CD8-positive, alpha-beta memory T cell (primary cell): ENCODE measurements at places on chromosomes 7 and 10.

GRCh38 chr7:41175435-41175834 is 527.5 kb downstream of the INHBA start:
- no peak for DNase-seq

DNA sequence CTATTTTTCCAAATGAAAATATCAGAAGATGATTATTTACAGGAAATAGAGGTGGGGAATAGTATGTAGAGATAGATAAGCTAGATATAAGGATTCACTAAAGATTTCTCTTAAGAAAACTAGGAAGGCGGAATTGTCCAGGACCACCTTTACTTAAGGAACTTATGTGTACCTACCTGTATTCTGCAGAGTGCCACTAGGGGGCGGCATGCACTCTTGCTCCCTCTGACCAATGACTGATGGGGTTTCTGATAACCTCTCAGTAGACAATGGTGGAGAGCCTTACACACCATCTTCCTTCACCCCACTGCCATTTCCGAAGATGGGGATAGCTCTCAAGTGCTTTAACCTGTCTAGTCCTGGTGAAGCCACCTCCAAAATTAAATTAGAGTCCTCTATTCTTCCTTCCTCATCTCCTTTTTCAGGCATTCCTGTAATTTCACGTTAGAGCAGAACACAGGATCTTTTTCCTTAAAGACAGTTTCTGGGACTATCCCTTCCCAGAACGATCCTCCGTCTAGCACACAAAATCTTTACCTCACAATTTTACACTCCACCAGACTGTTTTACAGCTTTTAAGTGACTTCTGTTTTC is 453.1 kb downstream of the SORCS1 start:
- no peak for DNase-seq

DNA sequence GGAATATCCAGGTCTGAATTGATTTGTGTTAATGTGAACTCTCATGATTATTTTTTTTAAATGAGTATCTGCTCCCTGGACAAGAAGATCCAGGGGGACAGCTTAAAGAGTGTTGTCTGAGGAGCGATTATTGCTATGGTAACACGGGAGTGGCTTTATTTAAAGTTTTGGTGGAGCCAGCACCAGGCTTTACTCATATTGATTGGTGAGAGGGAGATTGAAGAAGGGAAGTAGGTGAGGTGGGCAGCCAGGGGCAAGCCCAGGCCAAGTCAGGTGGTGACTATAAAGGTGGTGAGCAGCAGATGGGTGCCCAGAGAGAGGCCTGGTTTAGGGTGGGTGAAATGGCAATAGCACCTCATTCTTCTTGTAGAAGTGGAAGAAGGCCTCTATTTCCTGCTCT is 10.2 kb upstream of the AGR2 start:
- no peak for DNase-seq

GRCh38 chr7:130292682-130293257 is at the start of gene CPA4:
CPA4 (plus strand) TSS chr7:130293161; CDS start chr7:130293181, 20 bp downstream.
- no peak for DNase-seq
